Thoracic aorta (tissue), 2 donors: ENCODE measurements at places on chromosomes 6 and 20. TPM values are rescaled to one million over a fixed set of nuclear protein-coding genes. Genes with fewer than 3 reads are reported as not detected.

The TIAM2 gene
- total RNA-seq = 17.8 TPM

The XRN2 gene
- total RNA-seq = 72.2 TPM

The RSPO3 gene
- total RNA-seq = 1.1 TPM

The MYO6 gene
- total RNA-seq = 23.8 TPM

The RUNX2 gene
- 3.2 TPM for total RNA-seq

The SLC44A4 gene
- total RNA-seq = 5.8 TPM

The MPIG6B gene
- total RNA-seq = not detected

GRCh38 chr20:36040571-36040970 lies 72.2 kb downstream of the CNBD2 start:
- no peaks in the 10 kb centered on the region for H3K36me3 ChIP-seq
- no peak for DNase-seq
- no peaks in the 10 kb centered on the region for H3K4me1 ChIP-seq
- H3K27ac ChIP-seq = no peak overlapping the region

DNA sequence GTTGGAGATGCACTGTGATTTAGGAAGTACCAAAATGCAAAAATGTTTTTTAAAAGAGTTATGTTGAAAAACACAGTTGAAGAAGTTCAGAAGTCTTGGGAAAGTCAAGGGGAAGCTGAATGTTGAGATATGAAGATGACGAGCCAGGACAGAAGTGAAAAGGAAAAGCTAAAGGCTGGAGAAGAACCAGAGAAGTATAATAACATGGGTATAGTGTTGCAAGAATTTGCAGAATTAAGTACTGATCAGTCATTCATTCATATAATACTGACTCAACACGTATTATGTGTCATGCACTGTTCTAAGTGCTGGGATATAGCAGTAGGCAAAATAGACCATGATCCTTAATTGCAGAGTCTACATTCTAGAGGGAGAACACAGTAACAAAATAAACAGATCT lies 432.8 kb downstream of the CDC5L start:
- no peak overlapping the region for H3K27ac ChIP-seq
- DNase-seq = no peak
- H3K36me3 ChIP-seq = no peaks in the 10 kb centered on the region
- no peaks in the 10 kb centered on the region for H3K4me1 ChIP-seq
- H3K27me3 ChIP-seq = no peaks in the 10 kb centered on the region

DNA sequence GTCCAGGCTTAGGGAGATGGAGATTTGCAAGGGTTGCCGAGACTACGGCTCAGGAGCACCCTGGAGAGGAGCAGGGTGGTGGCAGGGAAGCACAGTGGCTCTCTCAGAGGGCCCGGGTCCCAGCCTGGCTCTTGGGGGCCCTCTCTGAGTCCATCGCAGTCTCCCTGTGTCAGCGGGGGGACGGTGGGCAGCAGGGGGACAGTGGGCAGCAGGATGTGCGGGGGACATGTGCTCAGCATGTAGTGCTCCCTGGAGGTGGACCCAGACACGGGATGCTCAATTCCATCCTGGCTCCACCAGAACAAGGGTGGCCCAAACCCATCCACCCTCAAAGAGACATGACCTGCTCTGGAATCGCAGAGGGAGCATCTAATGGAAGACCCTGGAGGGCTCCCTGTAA lies 43.0 kb upstream of the ZBP1 start:
- no peak for DNase-seq
- no peak overlapping the region for H3K27ac ChIP-seq
- H3K27me3 ChIP-seq = no peaks in the 10 kb centered on the region
- peak overlapping the region; percentile 30 for H3K4me3 ChIP-seq
- peaks cover 82% of the 10 kb centered on the region for H3K4me1 ChIP-seq

DNA sequence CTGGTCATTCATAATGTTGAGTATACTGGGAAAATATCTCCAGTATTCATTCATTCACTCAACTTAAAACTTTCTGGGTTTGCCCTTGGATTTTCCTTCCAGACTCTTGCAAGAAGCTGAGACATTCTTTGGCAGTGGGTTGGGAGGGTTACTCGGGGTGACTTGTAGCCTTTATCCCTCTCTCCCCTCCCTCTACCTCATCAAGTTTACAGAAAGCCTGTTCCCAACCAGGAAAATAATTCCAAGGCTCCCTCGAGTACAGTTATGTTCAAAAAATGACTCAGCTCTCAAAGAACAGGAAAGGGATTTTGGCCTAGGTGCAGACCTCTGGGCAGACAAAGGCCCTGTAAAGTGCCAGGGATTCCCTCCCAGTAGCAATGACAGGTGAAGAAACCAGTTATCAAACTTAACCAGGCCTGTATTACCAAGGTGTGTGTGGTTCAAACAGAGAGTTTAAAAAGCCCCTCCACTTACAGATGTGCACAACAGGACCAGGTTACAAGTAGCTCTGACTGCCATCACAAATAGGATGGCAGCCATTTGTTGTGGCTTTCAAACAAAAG lies 22.2 kb downstream of the FKBP1A start:
- no peak for DNase-seq
- H3K27ac ChIP-seq = no peak overlapping the region
- H3K4me3 ChIP-seq = no peak overlapping the region

DNA sequence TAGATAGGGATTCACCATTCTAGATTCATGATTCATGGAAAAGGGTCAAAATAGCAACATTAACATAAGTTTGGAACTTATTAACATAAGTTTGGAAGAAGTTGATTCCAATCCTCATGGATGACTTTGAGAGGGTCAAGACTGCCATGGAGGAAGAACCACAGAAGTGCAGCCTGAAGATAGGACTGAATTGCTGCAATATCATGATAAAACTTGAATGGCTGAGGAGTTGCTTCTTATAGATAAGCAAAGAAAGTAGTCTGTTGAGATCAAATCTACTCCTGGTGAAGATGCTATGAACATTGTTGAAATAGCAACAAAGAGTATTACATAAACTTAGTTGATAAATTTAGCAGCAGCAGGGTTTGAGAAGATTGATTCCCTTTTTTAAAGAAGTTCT lies 62.2 kb downstream of the GMDS start:
- H3K4me1 ChIP-seq = peaks cover 20% of the 10 kb centered on the region
- no peaks in the 10 kb centered on the region for H3K36me3 ChIP-seq
- H3K27me3 ChIP-seq = no peaks in the 10 kb centered on the region
- no peak overlapping the region for H3K4me3 ChIP-seq

DNA sequence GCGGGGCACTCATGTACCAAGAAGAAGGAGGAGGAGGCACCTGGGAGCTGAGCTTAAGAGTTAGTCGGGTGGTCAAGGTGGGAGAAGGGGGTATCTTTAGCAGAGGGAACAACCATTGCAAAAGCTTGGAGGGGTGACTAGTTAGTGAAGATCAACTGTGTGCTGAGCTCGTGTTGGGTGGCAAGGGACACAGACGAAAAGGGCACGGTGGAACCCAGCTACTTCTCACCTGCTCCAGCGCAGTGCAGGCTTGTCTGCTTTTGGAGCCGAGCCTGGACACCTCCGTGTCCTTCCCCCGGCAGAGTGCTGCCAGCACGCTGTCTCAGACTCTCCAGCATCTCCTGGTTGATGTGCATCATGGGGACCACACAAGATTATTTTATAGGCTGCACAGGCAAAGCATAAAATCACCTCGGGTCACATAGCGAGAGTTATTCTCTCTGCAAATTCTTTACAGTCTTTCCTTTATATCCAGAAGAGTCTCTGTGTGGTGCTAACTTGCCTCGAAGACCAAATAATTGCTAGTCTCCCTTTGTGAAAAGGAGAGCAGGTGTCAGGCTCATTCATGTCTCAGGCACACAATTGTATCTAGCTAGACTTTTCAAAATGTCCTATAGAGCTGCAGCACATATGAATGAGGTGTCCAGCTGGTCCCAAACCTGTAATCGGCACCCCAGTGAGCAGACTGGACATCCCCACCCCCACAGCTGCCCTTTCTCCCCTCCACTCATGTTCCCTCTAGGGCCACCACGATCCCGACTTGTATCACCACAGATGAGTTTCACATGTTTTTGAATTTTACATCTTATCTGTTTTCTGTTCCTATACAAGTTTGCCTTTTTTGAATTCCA lies 123.4 kb downstream of the CEBPB start:
- peaks cover 43% of the 10 kb centered on the region for H3K4me1 ChIP-seq
- peak overlapping the region; percentile 69 for H3K27ac ChIP-seq
- H3K27me3 ChIP-seq = no peaks in the 10 kb centered on the region
- H3K4me3 ChIP-seq = no peak overlapping the region
- no peak for DNase-seq

- no peak for DNase-seq
- H3K4me3 ChIP-seq = no peak overlapping the region
- H3K4me1 ChIP-seq = peaks cover 9% of the 10 kb centered on the region
- H3K27ac ChIP-seq = no peak overlapping the region
Observed at GRCh38 chr20:1841554-1842140, 53.6 kb upstream of the SIRPA start.

DNA sequence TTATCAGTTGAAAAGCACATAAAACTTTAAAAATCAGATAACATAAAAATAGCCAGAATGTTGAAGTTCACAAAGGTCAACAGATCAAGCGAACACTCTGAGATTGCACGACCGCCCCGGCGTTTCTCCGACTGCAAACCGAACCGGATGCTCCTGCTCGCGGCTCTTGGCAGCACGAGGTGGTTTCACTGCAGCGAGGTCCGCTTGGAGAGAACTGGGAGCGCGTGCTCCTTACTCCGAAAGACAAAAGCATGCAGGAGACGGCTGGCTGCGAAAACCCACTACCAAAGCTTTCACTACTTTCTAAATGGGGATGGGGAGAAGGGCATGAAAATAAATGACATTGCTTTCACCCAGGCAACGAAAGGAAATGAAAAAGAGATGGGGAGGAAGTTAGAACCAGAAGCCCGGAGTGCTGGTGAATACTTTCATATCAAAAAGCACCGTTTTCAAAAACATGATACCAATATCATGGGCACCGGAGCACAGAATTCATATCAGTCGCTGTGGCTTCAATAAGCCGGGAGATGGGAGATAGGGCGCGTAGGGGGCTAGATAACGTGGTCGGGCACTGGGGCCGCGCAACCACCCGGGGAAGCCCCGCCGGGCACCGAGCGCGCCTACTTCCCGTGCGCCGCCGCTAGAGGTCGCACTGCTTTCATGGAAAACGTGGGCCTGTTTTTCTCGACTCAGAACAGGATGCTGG lies 8.3 kb upstream of the ANKRD60 start:
- no peaks in the 10 kb centered on the region for H3K27me3 ChIP-seq
- H3K36me3 ChIP-seq = peaks cover 9% of the 10 kb centered on the region
- no peaks in the 10 kb centered on the region for H3K4me1 ChIP-seq
- peak overlapping the region; percentile 76 for H3K4me3 ChIP-seq
- no peak overlapping the region for H3K27ac ChIP-seq
- DNase-seq = peak; percentile 26

DNA sequence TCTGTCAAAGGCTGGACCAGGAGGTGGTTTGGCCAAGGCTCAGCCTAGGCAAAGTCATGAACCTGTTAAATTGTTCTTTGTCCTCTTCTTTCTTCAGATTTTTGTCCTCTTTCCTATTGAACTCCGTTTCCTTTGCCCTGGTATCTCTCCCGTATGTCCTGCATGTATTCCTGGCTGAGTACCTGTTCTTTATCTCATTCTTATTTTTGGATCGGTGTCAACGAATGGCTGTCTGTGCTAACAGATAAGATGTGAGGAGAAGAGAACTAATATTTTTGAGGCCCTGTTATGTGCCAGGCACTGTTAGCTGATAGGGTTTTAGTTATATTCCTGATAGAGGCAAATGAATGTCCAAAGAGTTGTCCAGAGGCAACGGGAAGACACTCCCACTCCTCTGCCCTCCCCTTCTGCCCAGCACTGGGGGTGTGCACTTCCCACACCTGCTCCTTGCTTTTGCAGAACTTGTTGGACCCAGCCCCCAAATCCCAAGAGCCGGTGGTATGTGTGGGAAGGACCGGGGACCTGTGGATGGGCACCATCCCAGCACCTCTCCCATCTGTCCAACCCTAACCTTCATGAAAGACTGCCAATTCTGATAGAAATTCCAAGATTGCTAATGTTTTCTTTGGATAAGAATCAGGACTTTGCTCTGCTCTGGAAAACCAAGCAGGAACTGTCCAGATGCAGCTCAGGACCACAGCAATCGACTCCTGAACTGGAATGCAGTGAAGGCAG lies 20.6 kb downstream of the MMP24OS start:
- no peak overlapping the region for H3K4me3 ChIP-seq
- H3K27ac ChIP-seq = no peak overlapping the region
- H3K36me3 ChIP-seq = no peaks in the 10 kb centered on the region
- no peaks in the 10 kb centered on the region for H3K27me3 ChIP-seq
- H3K4me1 ChIP-seq = peaks cover 14% of the 10 kb centered on the region
- DNase-seq = no peak

GRCh38 chr6:136959471-136959891 lies 37.4 kb downstream of the SLC35D3 start:
- no peak overlapping the region for H3K27ac ChIP-seq
- H3K4me3 ChIP-seq = no peak overlapping the region
- no peaks in the 10 kb centered on the region for H3K4me1 ChIP-seq
- no peaks in the 10 kb centered on the region for H3K27me3 ChIP-seq
- no peaks in the 10 kb centered on the region for H3K36me3 ChIP-seq

DNA sequence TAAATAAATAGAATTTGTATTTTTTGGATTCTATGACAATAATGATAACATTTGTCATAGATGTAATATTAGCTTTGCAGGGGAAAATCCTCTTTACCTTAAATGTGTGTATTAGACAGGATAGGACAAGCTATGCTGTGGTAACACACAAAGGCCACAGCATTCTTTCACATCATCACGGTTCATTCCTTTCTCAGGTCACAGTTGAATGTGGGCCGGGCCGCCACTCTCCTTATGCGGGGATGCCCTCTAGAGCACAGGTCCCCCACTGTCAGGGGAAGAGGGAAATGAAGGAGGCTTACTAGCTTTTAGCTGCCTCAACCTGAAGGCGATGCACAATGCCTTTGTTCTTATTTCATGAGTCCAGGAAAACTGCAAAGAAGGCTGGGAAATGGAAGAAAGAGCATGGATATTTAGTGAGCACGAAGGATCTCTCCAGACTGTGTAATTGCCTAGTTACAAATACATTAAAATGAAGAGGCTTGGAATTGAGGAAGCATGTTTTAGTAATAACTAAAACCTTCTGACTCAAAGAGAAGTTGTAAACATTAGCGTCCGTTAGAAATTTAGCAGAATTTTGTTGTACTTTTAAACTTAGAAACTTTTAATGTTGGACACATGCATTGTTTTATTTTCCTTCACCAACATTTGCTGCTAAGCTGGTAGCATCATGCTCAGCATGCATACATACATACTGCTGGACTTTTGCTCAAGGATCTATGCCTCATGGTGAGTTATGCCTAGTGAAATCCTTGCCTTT lies 248.9 kb upstream of the FOXQ1 start:
- H3K27ac ChIP-seq = no peak overlapping the region
- H3K4me1 ChIP-seq = no peaks in the 10 kb centered on the region
- no peaks in the 10 kb centered on the region for H3K36me3 ChIP-seq
- H3K4me3 ChIP-seq = no peak overlapping the region
- no peaks in the 10 kb centered on the region for H3K27me3 ChIP-seq

GRCh38 chr6:3489027-3489757 lies 32.3 kb upstream of the SLC22A23 start:
- no peaks in the 10 kb centered on the region for H3K4me1 ChIP-seq
- H3K27me3 ChIP-seq = no peaks in the 10 kb centered on the region
- no peaks in the 10 kb centered on the region for H3K36me3 ChIP-seq
- no peak overlapping the region for H3K27ac ChIP-seq
